GM12892 (cell line): ENCODE measurements at places on chromosomes 12 and 14.

GRCh38 chr12:6235499-6235898 is 35.3 kb downstream of the CD9 start:
- no peak for DNase-seq

GRCh38 chr14:49464885-49465284 is 121.3 kb downstream of the RPS29 start:
- DNase-seq: no peak

- peak; percentile 63 for DNase-seq
These were observed 28.9 kb upstream of the MAPKAPK5 start for GRCh38 chr12:111812881-111813741.

GRCh38 chr12:98418357-98419075 is 96.9 kb upstream of the TMPO start:
- no peak for DNase-seq

DNA sequence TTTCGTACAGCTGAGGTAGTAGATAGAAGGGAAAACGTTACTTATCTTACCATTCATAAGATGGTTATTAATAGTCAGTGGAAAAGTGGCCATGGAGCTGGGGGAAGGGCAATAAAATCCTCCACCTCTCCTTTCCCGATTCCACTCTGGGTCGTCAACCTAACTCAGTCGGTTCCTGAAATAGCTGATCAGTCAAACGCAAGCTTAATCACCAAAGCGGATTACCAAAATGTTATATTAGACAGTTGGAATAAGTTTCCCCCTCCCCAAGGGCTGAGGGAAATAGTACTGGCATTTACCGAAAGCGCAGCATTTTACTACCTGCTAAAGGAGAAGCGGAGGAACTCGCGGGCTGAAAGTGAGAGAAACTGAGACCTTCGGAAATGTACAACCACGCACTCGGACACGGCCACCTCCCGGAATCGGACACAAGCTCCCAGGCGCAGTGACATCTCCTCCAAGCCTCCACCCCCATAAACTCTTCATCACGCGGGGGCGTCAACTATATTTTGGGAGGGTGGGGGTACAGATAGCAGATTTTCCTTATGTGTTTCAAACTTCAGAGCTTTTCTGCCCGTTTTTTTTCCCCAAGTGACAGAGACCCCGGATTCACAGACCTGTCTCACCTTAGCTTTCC is 1.2 kb downstream of the PPM1H start:
- DNase-seq: peak; percentile 7

DNA sequence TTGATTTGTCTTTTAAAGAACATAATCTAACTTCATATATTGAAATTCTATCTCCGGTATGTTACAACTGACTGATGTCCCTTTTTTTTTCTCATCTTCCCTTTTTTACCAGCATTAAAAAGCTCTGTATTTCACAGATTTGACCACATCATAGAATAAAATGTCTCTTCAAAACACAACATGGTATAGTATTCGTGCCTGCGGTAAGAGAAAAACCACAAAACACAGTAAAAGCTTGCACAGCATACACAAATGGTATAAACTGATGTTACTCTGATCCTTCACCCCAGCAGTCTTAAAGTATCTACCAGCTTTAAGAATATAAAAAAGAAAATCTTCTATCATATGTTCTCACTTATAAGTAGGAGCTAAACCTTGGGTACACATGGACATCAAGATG is 83.4 kb downstream of the HECTD1 start:
- DNase-seq: no peak

DNA sequence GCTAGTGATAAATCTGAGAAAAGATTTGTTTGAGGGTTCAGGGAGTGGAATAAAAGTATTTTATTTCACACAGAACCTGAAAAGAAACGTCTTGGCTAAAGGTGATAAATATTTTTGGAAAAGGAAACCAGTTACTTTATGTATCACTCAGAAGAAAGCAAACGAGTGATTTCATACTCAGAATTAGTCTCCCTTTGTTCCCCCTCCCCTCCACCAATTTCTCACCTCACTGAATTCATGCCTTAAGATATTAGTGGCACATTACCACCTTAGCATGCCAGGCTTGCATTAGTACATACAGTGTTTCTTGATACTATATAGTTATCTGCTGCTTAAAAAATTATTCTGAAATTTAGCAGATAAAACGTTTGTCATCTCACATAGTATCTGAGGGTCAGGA is 28.2 kb downstream of the G2E3 start:
- no peak for DNase-seq

DNA sequence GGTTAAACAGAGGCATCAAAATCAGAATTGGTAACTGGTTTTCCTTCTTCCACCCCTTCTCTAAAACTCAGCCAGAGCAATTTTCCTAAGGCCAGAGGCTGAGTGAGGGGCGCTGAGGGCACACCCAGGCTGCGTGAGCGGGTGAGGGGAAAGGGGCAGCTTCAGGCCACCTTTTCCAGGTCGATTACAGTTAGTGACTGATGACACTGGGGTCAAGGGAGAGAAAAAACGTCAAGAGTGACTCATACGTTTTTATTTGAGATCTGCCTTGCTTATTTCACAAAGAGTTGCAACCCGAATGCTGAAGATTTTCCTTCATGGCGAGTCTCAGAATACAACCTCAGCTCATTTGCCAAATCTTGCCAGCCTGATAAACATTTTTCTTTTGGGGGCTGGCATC is 46.7 kb upstream of the EVL start:
- no peak for DNase-seq

GRCh38 chr14:26320886-26321285 is 276.9 kb downstream of the NOVA1 start:
- DNase-seq: no peak

DNA sequence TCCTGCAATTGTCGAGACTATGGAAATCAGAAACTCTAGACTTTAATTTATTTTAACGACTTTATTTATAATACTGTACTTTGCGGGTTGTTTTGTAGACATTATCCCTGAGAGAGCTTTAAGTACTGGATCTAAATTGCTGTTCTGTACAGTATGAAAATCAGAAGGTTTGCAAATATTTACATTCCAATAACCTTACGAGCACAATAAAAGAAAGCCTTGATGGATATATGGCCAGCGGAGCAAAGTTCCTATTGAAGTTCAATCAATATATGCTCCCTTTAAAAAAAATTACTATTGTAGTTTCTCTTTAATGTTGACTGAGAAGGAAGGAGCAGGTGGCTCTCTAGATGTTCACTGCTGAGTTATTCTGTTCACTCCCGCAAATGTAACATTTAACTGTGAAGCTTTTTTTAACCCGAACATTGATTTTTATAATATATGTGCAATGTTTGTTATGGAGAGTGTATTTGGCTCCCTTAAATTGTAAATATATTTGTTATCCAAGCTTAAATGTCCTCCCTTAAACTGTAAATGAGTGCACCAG is 235.3 kb downstream of the PLCZ1 start:
- DNase-seq: no peak

DNA sequence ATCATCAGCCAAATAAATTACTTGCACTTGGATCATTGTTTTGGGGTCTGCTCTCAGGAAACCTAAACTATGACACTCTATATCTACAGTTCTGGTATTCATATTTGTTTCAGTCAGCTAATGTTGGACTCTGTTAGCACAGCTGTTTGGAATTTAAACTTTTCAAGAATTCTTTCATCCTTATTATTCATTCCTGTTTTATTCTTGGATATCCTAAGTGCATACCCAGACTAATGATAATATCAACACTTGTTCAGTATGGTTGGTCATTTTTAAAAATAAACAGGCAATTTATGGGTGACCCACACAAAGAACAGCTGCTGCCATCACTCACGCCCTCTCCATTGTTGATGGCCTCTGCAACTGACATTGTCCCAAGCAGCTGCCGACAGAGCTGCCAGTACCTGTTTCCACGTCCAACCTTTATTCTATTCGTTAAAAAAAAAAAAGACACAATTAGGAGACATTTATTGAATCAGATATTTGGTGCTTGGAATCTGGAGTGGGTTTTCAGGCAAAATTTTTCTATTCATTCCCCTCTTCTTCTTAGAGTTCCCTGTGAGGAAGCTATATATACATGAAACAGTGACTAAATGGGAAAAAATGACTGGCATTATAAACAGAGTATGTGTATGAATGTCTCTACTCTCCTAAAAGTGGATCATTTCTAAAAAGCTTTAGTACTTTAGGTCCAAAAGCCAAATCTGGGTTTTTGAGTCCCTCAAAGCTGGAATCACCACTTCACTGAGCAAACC is 252.1 kb upstream of the NAV3 start:
- DNase-seq: no peak

- DNase-seq: no peak
These were observed 47.4 kb downstream of the NIN start for GRCh38 chr14:50783563-50783962.

DNA sequence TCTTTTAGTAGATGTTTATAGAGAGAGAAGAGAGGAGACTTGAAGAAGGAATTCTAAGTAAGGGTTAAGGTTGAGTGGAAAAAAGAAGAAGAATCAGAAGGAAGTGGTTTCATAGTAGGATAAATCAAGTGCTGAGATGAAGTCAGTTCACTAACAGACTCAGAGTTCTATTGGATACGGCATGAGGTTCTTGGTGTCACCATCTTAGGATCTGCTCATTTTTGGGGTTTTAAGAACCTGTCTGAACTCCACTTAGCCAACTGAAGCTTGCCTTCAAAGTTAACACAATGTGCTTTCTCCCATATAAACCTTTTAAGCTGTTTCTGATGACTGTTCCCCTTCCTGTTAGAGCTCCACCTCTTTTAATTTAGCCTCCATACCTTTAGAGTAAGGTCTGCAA is 152.6 kb downstream of the PRKCH start:
- DNase-seq: no peak

- peak; percentile 91 for DNase-seq
These were observed 25.9 kb upstream of the CRIP2 start for GRCh38 chr14:105448706-105449111.

DNA sequence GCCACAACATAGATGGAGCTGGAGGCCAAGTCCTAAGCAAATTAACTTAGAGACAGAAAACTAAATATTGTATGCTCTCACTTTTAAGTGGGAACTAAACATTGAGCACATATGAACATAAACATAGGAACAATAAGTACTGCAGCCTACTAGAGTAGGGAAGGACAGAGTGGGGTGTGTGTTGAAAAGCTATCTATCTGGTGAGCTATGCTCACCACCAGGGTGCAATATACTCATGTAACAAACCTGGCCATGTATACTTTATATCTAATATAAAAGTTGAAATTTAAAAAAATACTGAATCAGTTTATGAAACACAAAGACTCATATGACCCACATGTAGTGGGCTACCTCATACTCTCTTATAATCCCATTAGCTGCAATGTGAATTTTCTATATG is 1305.0 kb downstream of the LRFN5 start:
- no peak for DNase-seq

- DNase-seq: no peak
These were observed 26.9 kb downstream of the NRXN3 start for GRCh38 chr14:78197051-78197450.

DNA sequence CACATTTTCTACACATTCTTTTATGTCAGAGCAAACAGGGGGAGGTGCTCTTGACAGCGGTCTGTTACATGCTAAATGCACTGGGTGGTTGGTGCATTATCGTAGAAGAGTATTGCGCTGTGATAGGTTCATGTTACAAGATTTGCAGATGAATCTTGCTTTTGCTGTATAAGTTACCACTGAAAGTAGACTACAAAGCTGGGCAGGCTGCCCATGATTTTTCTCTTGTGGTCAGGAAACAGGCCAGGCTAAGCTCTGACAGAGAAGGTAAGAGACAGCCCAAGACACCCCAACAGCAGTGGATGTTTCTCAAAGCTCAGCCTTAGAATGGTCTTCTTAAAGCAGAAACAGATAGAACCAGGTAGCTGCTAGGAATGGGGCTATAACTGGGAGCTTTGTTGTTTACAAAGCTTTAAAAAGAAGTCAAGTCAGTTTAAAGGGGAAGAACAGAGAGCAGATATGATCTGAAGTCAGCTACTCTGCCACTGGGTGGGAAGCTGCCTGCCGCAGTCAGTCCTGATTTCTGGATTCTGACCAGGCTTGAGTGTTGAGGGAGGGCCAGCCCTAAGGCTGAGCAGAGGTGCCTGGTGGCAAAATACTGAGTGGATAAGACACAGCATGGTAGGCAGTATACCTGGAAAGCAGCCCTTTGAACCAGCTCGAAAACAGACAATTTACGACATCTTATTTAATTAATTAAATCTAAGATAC is 9.4 kb downstream of the KCNA1 start:
- no peak for DNase-seq

GRCh38 chr14:29937116-29937515 is 9.5 kb upstream of the PRKD1 start:
- no peak for DNase-seq

DNA sequence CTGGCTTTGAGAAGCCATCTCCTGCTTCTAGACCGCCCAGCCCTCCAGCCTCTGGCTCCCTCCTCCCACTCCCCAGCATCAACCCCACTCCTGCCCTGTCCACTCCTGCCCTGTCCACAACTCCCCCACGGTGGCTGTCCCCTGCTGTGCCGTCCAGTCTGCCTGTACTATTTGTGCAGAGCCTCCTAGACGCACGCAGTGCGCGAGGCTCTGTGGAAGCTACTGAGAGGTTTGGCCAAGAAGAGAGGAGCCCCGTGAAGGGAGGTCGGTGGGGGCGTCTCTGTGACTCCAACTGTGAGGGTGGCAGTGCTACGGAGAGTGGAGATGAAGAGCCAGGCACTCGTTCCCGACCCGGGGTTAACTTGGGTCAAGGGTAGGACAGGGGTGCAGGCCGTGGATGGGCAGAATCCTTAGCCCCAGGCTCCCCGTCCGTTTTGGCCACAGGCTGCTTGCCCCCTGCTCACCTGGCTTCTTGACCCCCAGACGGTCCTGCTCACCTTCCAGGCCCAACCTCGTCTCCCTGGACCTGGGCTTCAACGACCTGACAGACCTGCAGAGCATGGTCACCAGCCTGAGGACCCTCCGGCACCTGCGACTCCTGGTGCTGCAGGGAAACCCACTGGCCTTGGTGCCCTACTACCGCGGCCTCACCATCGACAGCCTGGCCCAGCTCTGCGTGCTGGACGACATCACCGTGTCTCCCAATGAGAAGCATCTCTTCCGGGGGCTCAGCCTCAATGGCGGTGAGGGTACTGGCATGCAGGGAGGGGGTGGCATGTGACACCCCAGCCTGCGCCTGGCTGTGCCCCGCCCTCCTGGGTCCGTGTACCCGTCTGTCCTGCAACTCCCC is 6.9 kb downstream of the LRRC43 start:
- no peak for DNase-seq

DNA sequence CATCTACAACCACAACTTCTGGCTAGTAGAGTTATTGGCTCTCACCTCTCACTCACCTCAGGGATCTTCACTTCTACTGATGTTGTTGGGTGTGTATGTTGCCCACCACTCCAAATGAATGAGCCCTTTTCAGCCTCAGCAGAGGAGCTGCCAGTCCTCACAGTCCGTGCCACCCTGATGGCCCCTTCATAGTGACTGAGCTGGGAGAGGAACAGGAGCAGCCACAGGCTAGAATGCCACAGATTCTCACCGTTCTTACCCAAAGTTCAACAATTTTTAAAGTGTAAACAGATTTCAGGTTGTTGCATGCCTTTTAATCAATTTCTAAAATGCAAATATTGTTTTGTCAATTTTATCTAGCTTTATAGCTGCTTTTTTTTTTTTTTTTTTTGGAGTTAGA is 74.5 kb upstream of the DNM1L start:
- DNase-seq: no peak

- no peak for DNase-seq
These were observed 1.2 kb downstream of the PPP1CC start for GRCh38 chr12:110741341-110742095.

GRCh38 chr14:42000450-42000849 is 393.8 kb downstream of the LRFN5 start:
- DNase-seq: no peak
